ENCODE measurements at places on chromosomes 4 and X. TPM values are rescaled to one million over a fixed set of nuclear protein-coding genes. Genes with fewer than 3 reads are reported as not detected.

DNA sequence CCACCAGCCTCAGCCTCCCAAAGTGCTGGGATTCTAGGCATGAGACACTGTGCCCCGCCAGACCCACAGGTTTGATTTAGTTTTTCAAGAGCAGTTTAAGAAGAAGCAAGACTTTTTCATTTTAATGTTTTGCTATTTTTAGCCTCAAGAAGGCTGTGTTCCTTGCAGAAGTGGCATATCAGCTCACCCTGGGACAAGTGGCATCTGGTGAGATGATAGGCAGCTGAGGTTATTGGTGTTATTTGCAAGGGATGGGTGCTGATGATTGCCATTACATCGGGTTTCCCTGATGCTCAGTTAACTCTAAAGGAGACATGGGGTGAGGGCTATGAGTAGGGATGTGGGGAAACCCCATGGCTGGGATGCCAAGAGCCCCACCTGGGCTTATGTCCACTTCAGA lies 120.4 kb downstream of the MXRA5 start:
- no peak for DNase-seq

- no peak for DNase-seq
Observed at GRCh38 chrX:104435249-104435648, 130.8 kb upstream of the IL1RAPL2 start.

The PTTG2 gene
- 5.9 TPM for total RNA-seq

DNA sequence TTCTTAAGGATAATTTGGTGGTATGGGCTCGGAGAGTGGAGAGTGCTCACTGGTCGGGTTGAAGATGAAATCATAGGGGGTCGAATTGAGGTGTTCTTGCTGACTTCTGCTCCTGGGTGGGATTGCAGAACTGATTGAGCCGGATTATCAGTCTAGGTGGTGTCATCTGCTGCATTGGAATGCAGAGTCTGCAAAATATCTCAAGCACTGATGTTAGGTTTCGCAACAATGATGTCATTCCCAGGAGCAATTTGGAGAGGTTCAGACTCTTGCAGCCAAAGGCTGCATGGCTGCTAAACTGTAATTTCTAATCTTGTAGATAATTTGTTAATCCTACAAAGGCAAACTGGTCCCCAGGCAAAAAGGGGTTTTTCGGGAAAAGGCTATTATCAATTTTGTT lies 67.7 kb downstream of the RHOH start:
- DNase-seq: no peak

GRCh38 chr4:184851200-184851541 lies 25.4 kb upstream of the ACSL1 start:
- DNase-seq: no peak

GRCh38 chr4:137623013-137623412 lies 90.7 kb upstream of the PCDH18 start:
- DNase-seq: no peak

DNA sequence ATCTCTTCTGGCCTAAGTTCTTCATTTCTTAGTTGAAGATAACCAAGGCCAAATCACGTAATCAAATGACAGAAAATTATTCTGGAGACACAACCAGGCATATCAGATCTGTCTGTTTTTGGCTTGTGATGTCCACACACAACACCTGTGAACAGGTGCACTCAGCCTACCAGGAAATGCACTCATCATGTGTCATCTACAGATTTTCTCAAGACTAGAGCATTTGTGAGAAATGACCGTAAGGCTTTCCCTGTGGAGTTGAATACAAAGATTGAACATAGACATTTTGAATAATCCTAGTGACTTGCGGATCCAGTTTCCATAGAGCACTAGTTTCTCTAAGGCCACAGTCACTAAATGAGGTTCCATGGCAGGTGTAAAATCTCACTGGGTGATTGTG lies 26.7 kb upstream of the CXCL8 start:
- DNase-seq: no peak

- DNase-seq: no peak
Observed at GRCh38 chr4:138267835-138268234, 25.7 kb upstream of the SLC7A11 start.

DNA sequence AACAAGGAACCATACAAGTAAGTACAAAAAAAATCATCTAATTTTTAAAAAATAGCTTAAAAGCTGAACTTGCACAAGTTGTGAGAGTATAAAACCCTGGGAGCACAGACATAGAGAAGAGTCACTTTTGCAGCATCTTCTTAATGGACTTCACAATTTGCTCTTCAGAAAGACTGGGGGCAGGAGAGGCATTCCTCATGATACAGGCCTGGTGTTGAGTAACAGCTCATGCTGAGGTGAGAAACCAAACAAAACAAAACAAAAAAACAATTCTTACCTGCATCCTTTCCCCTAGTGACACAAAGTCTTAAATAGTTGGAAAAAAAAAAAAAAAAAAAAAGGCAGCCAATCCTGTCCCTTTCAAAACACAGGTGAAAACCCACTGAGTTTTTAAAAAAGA lies 562.8 kb downstream of the FSTL5 start:
- DNase-seq: no peak

DNA sequence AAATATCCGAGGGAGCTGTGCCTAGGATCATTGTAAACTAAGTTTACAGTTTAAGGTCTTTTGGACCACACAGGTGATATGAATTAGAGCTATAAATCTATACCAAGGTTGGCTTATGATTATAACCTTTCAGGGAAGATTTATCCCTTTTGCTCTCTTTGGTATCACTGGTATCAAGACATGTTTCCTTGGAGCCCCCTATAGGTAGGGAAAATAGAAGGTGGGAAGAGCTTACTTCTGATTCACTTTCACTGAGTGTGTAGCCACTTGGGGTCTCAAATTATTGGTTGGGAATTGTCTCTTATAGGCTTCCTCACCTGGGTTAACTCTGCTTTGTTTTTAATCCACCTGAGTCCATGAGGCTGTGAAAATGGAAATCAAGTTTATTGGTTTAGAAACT lies 262.1 kb upstream of the NR3C2 start:
- no peak for DNase-seq

The PDGFRA gene
- total RNA-seq: 167 TPM

DNA sequence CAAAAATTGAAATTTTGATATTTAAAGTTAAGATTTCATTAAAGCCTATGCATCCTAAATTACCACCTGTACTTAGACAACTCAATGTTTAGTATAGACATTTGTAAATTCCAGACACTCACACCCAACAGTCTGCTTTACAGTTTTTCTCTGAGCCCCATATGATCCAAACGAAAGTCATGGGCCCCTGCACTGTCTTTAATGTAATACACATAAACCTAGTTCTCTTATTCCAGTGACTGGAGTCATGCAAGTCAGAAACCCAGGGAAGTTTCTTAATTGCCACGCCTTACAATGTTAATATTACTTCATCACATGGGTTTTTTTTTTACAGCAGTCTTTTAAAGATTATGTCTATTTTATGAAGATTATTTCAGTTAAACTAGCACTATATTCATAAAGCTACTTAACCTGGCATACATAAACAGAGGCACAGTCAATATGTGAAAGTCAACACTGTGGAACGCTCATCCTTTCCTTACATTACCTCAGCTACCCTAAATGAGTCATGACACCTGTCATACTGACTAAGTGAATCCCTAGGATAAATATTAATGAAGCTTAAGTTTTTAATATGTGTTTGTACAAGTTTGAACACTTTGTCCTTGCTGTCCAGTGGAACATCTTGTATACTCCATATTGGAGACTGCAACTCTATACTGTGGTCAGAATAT lies 67.7 kb upstream of the H2AZ1 start:
- no peak for DNase-seq

The FGFR3 gene
- 1.2 TPM for total RNA-seq

DNA sequence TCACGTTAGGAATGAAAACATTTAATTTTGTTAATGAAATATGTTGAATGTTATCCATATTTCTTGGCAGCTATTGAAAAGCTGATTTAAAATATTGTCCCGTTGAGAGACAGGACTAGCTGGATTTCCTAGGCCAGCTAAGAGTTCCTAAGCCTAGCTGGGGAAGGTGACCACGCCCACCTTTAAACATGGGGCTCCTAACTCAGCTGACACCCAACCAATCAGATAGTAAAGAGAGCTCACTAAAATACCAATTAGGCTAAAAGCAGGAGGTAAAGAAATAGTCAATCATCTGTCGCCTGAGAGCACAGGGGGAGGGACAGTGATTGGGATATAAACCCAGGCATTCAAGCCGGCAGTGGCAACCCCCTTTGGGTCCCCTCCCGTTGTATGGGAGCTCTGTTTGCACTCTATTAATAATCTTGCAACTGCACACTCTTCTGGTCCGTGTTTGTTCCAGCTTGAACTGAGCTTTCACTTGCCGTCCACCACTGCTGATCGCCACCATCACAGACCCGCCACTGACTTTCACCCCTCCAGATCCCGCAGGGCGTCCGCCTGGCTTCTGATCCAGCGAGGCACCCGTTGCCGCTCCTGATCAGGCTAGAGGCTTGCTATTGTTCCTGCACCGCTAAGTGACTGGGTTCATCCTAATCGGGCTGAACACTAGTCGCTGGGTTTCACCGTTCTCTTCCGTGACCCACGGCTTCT lies 308.9 kb downstream of the GLUD2 start:
- DNase-seq: no peak

DNA sequence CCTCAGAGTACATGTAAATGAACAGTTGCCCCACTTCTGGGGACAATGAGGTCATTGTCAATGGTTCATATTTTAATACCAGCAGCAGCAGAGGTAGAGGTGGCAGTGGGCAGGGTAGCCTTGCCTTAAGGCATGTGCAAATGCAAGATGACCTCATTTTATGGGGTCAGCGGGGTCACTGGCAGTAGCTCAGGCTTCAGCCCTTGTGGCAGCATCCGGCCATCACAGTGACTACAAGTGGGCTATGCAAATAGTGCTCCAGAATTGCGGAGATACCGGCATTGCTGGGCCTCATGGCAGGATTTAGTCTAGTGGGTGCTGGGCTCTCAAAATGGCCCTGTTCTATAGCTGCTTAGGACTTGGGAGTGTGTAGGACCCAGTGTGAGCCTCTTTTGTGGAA lies 144.7 kb downstream of the FAM47A start:
- no peak for DNase-seq
